Erythroblast (primary cell): ENCODE measurements at places on chromosomes 3 and 15.

- DNase-seq: no peak
Measured at GRCh38 chr15:28978661-28979060, 92.9 kb downstream of the APBA2 start.

- no peak for DNase-seq
Measured at GRCh38 chr3:129892857-129893580, 492 bp downstream of the TMCC1 start.

- no peak for DNase-seq
Measured at GRCh38 chr15:54288049-54288448, 309.8 kb downstream of the UNC13C start.

DNA sequence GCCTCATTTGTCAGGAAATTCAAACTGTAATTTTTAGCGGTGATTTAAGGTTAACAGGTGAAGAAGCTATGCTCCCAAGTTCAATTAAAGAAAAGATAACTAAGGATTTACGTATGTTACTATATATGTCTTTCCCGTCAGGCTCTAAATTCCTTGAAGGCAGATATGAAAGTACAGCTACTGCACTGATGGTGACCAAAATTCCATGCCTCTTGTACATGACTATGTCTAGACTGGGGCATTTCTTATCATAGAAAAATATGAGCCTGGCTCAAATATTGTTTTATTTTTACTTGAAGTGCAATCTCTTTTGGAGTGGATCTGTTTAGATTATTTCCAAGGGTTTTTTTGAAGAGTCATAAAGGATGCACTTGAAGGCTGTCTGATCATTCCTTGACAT, 647.1 kb upstream of the KCNMB2 start:
- DNase-seq: no peak

DNA sequence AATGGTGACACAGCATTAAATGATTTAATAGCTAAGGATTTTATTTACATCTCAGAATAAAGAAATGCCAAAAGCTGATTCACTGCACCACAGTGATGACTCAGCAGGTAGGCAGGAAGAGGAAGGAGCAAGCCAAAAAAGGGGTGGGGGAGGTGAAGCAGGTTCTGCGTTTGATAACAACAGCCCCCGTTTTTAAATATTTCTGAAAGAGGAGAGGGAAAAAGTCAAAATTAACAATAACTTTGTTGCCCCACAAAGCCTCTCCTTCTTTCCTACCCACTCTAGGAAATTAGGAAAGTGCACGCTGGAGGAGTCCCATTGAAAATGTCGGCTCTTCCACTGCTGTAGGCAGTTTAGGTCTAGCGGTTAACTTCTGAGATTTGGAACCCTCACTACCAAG, 9.9 kb upstream of the CCDC54 start:
- peak; percentile 62 for DNase-seq

GRCh38 chr3:149806171-149806778, 6.7 kb upstream of the RNF13 start:
- no peak for DNase-seq

GRCh38 chr3:49617390-49618013, 56.6 kb upstream of the APEH start:
- DNase-seq: no peak

DNA sequence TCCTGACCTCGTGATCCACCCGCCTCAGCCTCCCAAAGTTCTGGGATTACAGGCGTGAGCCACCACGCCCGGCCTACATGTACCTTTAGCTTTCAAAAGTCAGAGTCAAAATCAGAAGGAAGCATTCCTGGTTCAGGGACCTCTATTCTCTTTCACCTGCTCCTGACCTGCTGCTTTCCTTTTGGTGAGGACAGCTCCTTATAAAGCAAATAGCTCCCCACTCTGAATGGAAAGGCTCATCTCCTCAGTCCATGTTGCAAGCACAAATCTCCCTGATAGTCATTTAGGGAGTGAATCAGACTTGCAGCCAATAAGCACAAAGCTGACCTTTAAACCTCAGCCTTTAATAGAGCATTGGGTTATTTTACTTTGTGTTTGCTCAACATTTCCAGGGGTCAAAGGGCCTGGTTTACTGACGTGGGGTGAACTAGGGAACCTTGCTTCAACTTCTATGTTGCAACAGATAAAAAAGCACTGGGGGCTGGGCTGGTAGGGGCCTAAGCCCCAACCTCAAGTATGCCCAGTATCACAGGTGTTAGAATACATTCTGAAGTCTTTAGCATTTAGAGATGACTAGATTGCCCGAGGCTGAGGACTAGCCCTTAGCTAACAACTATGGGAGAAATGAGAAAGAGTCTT, 43.1 kb downstream of the THRB start:
- no peak for DNase-seq

- DNase-seq: no peak
Measured at GRCh38 chr15:25886498-25887140, 23.5 kb upstream of the ATP10A start.

- no peak for DNase-seq
Measured at GRCh38 chr15:36805278-36805677, 225.9 kb downstream of the CDIN1 start.

DNA sequence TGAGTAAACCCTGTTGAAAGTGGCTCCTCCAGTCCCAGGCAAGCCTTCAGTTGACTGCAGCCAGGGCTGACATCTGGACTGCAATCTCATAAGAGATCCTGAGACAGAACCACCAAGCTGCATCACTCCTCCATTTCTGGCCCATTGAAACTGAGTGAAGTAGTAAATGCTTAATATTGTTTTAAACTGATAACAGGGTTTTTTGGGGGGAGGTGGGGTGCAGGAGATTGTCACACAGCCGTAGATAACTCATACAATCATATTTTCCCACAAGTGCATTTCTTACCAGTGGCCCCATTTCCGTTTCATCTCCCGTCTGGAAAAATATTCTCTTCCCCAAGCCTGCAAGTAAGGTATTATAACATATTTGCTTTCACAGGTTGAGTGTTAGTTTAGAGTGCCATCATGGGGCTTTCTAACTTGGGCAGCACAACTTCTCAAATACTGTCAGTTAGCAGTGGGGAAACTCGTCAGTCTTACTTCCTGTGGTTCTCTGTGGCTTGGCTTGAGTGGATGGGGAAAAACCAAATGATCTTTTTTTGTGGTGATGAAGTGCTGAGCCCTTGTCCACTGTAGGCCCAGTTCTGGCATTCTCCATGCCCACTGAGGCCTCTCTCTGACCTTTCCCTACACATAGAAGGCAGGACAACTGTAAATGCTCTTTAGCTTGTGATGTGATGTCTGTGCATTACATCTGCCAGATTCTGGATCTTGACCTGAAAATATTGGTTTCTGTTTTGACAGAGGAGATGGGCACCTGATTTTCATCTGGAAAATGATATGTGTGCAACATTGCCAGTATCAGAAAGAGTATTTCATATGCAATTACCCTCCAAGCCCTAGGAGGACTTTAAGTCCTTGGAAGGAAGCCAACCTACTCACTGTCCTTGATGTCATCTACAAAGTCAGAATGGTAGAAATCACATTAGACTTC, 90.1 kb upstream of the BHLHE40 start:
- no peak for DNase-seq

- DNase-seq: no peak
Measured at GRCh38 chr3:71780430-71780829, 4.5 kb downstream of the PROK2 start.

DNA sequence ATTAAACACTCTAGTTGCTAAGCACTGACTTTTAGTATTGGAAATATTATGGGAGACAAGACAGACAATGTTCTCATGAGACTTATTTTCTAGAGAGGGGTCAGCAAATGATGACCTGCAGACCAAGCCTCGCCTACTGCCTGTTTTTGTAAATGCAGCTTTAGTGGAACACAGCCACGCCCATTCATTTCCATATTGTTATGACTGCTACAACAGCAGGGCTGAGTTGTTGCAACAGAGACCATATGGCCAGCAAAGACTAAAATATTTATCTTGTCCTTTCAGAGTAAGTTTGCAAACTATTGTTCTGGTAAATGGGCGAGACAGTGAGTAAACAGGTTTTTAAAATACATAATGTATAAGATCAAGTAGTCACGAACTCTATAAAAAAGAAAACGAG, 570.2 kb downstream of the NTRK3 start:
- DNase-seq: no peak

DNA sequence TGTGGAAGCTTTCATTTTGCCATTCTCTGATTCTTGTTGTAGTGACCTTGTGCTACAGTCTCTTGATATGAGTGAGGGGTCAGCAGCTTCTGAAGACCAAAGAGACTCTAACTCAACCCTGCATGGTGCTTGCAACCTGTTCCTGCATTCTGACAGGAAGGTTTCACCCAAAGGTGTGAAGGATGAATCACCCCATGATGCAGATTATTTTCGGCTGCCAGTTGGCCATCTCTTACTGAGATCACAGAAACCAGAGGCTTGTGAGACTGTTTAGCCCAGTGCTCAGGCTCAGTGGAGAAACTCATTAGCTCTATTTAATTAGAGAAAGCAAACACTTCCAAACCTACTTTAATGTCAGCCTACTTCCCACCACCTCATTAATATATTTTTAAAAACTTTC, 29.2 kb upstream of the TPRG1 start:
- no peak for DNase-seq

- no peak for DNase-seq
Measured at GRCh38 chr15:82767163-82767829, 38.6 kb downstream of the FSD2 start.

GRCh38 chr3:11212784-11213183, 58.5 kb downstream of the HRH1 start:
- DNase-seq: no peak

GRCh38 chr15:35442742-35443141, 103.2 kb downstream of the DPH6 start:
- DNase-seq: no peak

- DNase-seq: no peak
Measured at GRCh38 chr3:172106037-172106954, 66.9 kb downstream of the FNDC3B start.

GRCh38 chr3:115616461-115616860, 6.8 kb upstream of the GAP43 start:
- no peak for DNase-seq

GRCh38 chr3:141294301-141294700, 62.7 kb downstream of the PXYLP1 start:
- DNase-seq: no peak

GRCh38 chr3:40332684-40333083, 23.2 kb downstream of the EIF1B start:
- DNase-seq: no peak

- DNase-seq: no peak
Measured at GRCh38 chr3:50318615-50319014, 3.9 kb downstream of the HYAL2 start.

- no peak for DNase-seq
Measured at GRCh38 chr15:39573844-39574243, 7.0 kb upstream of the THBS1 start.

DNA sequence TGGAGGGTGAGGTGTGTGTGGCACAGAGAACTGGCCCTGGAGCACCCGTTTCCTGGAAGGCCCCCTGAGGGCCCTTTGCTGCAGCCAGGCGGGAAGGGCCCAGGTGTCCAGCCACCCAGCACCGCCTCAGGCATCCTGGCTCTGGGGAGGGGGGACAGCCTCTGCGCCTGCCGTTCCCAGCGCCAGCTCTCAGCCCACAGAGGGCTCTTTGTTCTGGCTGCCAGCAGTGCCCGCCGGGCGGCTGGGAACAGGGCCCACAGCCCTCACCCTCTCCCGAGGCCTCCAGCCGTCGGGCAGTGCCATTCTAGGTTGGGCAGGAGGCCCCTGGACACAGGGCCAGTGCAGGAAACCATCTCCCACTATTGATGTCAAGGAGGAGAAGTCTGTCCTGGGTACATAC, 8.3 kb downstream of the SLC38A3 start:
- no peak for DNase-seq

- DNase-seq: no peak
Measured at GRCh38 chr3:67765575-67765974, 111.2 kb upstream of the SUCLG2 start.

GRCh38 chr3:4837374-4837930, 141.8 kb upstream of the BHLHE40 start:
- no peak for DNase-seq

DNA sequence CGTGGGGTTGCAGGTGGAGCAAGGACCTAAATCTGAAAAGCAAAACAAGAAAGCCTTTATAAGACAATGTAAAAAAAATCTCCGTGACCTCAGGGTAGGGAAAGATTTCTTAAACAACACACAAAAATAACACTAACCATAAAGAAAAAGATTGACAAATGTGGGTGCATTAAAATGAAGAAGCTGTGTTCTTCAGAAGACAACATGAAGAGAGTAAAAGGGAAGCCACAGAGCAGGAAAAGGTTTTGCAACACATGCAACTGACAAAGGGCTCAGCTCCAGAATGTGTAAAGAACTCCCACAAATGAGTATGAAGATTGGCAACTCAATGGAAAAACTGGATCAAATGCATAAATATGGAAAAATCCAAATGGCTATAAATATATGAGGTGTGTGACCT, 74.2 kb downstream of the MAGEF1 start:
- no peak for DNase-seq

DNA sequence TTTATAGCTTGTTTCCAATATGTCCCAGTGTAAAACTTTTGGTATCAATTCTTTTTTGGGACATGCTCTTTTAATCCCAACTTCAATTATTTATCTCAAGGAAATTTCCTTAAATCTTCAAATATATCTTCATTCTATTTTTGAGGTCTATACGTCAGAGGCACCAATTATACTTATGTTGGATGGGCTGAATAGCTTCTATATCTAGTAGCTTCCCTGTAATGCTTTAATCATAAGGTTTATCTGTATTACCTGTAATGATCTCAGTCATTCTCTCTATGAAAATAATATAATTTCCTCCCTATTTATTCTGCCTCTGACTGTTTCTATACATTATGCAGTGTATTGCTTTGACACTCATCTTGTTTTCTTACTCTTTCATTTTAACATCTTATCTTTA, 29.9 kb upstream of the MCCC1 start:
- peak; percentile 49 for DNase-seq

DNA sequence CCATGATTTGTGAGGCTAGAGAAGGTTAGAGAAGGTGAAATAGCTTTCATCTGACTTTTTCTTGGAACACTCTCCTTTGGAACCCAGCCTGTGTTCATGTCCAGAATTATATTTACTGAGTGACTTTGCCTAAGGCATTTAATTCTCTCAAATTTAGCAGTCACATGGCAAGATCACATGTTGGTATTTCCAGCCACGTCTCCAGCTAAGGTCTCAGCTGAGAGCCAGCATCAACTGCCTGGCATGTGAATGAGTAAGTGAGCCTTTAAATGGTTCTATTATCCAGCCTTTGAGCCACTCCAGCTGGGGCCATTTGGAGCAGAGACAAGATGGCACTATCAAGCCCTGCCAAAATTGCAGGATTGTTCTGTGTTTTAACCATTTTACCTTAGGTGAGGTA, 130.2 kb upstream of the SGO1 start:
- no peak for DNase-seq

- DNase-seq: peak; percentile 10
Measured at GRCh38 chr15:79919749-79920511, 23.1 kb upstream of the MTHFS start.

DNA sequence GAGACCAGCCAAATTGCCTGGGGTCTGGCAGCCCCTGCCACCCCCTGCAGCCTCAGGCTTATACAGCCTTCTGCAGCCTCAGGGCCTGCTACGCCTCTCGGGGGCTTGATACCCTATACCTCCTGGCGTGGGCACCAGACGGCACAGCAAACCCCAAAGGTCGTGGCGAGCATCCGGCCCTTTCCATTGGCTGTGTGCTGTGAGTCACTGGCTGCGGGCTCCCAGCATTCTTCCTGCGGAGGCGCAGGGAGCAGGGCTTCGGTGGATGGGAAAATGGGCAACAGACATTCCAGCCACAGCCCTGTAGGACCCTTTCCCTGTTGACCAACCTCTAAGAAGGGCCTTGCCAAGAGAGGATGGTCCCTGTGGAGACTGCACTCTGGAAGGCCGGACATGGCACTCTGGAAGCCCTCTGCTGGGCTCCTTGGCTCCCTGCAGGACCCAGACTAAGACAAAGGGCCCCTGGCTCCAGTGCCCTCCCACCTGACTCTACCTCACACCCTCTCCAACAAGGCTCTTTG, 59.6 kb downstream of the ITGA11 start:
- DNase-seq: peak; percentile 8
